ENCODE measurements at places on chromosomes 7 and 10.

- peak; percentile 72 for DNase-seq
Observed at GRCh38 chr7:21945454-21946221, at the start of gene CDCA7L. Gene CDCA7L, minus strand, starts transcription at chr7:21945899. Its CDS starts 95 bp downstream, at chr7:21945804.

DNA sequence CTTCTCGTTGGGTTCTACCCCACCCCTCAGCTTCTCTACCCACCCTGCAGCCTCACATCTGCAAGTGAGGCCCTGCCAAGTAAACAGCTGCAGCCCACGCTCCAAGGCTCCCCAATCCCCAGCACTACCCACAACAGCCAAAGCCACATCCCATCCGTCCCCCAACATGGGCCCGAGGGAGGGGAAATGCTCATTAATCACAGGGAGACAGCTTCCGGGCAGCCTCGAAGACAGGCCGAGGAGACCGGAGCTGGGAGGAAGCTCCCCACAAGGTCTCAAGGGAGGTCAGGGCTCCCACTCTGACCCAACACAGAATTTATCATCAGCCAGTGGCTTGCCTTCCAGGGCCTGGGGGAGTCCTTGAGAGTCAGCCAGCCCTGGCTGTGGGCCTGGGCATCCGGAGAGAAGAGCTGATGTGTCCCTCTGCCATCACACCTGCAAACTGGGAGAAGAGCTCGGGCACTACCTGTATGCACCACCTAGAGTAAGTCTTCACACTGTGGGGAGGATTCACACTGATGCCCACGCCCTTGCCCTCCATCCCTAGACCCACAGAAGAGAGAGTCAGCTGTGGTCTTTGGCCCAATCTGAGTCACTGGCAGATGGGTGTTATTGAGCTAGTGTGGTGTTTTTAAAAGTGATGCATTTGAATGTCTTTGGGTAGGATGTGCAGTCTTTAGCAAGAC lies 115.5 kb upstream of the ZMIZ1 start:
- no peak for DNase-seq

DNA sequence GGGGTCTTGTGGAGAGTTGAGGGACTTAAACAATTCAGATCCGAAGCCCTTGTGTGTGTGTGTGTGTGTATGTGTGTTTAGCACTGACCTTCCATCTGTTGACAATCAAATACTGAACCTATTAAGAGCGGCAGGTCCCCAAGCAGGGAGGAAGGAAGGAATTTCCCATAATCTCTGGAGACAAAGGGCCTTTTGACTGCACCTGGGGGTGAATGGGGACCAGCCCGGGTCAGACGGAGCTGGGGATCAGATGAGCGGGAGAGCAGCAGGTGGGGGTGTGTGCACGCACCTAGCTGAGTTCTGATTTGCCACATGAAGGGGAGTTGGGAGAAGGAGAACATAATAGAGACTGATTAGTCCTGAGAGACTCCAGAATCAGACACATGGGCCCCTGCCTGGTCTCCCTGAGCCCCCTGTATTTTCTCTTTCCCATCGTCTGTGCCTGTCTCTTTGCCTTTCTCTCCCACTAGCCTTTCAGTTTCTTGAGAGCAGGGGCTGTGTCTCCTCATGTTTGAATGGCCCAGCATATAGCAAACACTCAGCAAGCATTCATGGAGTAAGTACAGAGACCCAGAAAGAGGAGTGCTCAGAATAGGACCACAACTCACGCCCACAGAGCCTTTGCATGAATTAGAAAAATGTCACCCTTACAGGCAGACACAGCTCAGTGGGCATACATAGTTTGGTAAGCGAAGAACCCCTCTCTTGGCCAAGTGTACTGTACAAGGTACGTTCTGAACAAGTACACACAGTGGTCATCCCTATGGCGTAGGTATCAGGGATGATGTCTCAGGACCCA lies 288.3 kb upstream of the HABP2 start:
- DNase-seq: no peak

DNA sequence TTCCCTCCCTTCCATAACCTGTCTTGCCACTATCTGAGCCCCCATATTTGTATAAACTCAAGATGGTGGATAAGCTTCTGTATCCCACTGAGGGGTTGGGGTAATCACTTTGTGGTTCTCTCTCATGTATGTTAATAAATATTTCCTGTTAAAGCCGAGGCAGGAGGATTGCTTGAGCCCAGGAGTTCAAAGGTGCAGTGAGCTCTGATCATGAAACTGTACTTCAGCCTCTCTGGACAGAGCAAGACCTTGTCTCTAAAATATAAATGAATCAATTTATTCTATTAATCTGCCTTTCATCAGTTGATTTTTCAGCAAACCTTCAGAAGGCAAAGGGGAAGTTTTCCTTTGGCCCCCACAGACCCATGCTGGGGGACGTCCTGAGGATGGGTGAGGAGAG lies 1.8 kb upstream of the RARRES2 start:
- DNase-seq: no peak

- DNase-seq: no peak
Observed at GRCh38 chr10:70007116-70007820, 45.4 kb upstream of the MACROH2A2 start.

DNA sequence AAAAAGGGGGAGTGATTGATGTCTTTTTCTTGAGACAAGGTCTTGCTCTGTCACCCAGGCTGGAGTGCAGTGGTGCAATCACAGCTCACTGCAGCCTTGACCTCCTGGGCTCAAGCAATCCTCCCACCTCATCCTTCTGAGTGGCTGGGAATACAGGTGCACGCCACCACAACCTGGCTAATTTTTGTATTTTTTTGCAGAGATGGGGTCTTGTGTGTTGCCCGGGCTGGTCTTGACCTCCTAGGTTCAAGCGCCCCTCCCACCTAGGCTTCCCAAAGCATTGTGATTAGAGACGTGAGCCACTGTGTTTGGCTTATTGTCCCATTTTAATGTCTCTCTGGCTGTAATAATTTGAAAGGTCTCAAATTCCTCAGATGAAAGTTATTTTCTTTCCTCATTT lies 21.8 kb downstream of the UPP1 start:
- no peak for DNase-seq

- no peak for DNase-seq
Observed at GRCh38 chr7:46492466-46492865, 571.4 kb upstream of the IGFBP3 start.

- DNase-seq: no peak
Observed at GRCh38 chr10:100186253-100187212, 704 bp upstream of the ERLIN1 start.

- DNase-seq: no peak
Observed at GRCh38 chr10:77927402-77928246, 1.1 kb upstream of the DLG5 start.

GRCh38 chr7:98619450-98620321 lies 2.6 kb downstream of the NPTX2 start:
- DNase-seq: no peak

GRCh38 chr10:88991161-88991898 lies 732 bp downstream of the FAS start:
- peak; percentile 57 for DNase-seq

- DNase-seq: no peak
Observed at GRCh38 chr10:25704622-25705021, 229.4 kb upstream of the MYO3A start.

GRCh38 chr7:19522486-19522885 lies 186.4 kb downstream of the POLR1F start:
- DNase-seq: no peak

DNA sequence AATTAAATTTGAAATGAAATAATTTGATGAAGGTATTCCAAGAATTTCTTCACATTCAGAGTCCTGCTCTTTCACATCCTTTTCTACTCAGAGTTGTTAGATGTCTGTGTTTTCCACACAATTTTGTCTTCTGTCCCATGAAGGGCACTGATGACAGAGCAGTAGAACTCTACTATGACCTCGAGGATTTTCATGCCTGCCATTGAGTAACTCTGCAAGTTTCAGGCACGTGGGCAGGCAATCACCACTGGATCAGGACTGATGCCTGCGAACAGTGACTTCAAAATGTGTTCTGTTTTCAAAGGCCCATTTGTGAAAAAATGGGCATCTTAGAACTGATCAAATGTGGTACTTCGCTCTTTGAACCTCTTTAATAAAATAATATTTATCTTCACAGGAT lies 91.1 kb downstream of the CDK6 start:
- no peak for DNase-seq

DNA sequence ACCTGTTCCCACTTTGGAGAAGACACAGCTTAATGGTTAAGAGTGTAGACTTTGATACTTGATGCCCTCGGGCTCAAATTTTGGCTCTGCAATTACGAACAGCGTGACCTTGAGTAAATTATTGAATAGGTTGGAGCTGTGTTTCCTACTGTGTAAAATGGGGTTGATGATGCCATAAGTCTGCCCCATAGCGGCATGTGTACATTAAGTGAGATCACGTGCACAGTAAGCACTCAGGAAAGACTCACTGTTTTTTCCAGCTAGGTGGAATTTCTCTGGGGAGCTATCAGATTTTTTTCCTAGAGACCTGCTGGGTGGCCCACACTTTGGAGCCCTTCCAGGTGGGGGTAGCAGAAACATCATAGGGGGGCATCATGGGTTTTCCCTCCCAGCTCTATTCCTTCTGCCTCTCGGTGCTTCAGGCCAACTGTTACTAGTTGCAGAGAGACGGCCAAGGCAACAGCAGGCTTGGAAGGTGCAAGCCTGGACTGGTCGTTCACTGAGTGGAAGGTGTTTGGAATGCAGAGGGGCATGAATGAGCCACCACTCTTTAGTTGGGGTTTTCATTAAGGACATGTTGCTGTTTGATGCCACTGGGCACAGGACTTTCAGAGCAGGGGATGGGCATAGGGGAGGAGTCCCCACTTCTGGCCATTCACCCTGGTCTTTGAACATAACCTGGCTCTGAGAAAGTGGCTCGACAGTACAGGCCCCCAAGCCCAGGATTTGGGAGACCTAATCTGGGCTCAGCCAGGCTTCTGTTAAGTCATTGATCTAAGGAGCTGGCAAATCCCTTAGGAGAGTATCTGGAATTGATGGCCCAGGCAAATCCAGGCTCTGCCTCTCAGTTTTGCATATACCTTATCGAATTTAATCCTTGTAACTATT lies 64.0 kb downstream of the SYPL1 start:
- no peak for DNase-seq

DNA sequence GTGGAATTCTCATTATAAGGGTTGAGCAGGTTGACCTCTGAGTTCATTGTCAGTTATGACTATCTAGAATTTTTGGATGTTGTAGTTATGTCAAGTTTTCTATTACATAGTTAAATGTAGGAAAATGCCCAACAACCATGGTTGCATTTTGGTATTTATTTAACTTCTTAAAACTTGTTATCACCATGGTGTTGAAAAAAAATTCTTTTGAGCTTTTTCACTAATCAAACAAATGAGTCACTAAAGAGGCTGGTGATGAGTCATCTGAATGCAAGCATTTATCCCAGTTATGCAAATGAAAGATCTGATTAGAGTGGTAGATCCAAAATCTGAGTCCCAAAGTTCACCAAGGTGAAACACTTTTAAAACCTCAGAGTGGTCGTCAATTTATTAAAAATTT lies 624.7 kb upstream of the IGFBP3 start:
- no peak for DNase-seq

DNA sequence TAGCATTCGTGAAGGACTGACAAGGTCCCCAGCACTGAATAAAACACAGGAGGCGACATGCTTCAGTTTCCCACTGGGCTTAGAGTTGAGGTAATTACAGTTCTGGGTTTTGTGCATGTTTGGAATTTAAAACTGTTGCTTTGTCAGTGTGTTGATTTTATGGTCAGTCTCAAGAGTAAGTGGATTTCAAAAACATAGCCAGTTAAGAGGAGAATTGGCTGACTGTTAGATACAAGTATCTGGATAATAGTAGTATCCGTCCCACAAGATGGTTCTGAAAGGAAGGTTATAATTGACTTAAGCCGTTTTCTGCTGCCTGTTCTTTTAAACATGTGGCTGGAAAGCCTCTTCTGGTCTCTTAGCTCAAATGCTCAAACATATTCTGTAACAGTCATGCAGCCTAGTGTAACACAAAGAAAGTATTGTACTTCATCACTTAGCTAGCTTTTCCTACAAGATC lies 170.9 kb downstream of the POLR1F start:
- no peak for DNase-seq

DNA sequence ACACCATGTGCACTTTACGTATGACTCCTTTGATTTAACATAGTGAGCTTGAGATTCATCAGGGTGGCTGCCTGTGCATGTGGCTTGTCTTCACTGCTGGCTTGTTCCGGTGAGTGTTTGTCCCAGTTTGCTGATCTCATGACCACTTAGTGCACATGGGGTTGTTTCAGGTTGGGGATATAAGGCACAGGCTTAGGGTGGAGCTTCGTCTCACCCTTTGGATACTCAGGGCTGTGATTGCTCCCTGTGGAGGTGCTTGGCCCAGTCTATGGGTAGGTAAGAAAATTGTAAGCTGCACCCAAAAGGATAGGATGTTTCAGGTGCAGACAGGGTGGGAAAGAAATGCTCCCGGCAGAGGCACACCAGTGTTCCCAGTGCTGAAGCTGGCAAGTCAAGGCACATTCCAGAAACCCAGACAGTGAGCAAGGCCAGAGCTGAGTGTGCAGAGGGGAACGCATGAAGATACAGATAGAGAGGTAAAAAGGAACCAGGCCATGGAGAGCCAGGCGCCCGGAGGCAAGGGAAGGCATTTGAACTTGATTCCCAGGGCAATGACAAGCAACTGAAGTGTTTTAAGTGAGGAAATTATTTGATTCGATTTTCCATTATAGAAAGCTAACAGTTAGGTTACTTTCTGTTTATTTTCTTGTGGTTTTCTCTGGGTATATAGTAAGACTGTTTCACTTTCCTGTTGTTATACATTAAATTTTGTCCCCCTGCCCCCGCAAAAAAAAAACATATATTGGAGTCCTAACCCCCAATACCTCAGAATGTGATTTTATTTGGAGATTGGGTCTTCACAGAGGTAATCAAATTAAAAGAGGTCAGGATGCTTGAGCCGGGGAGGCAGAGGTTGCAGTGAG lies 289.8 kb upstream of the KLF6 start:
- no peak for DNase-seq

DNA sequence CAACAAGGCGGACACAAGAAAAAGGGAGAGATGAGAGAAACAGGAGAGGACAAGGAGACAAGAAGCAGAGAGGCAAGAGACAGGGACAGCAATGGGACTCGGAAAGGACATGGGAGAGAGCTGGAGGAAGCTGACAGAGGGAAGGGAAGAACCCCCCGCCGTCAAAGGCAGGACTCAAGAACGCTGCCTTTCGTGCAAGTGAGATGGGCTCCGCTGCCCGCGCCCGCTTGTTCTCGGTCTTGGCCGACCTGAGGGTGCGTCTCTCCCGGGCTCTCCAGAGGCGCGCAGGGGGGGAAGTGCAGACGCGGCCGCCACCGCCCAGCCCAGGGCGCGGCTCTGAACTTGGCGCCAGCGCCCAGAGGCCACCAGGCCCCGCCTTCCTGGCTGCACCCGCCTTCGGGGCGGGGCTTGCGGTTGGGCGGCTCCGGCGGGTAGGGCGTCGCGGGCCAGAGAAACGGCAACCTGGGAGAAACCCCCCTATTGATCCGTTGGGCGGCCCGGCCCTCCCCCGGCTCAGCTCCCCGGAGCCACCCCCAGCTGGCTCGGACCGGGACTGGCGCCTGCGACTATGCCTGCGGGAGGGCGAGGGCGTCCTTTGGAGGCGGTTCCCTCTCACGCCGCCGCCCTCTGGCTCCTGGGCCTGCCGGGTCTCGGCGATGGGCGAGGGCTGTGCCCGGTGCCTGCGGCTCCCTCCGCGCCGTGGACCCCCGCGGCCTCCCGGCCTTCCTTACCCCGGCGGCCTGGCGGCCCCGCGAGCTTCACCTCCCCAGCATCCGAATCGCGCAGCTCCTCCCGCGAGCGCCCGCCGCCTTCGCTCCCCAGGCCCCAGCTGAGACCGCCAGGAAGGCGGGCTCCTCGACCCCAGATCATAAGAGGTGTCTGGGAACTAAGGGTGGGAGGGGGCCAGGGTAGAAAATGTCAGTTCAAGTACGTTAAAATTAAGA lies 2.2 kb upstream of the ANTXRL start:
- peak; percentile 47 for DNase-seq

GRCh38 chr7:18521945-18522566 lies 26.5 kb downstream of the HDAC9 start:
- no peak for DNase-seq

GRCh38 chr7:47449810-47450590 lies 131.9 kb downstream of the TNS3 start:
- no peak for DNase-seq

Data from bone marrow (tissue), 2 donors.